ENCODE measurements at places on chromosomes 2 and 18. TPM values are rescaled to one million over a fixed set of nuclear protein-coding genes. Genes with fewer than 3 reads are reported as not detected.

- DNase-seq = no peak
Measured at GRCh38 chr2:96662360-96662759, 19.8 kb downstream of the FER1L5 start.

- no peak for DNase-seq
Measured at GRCh38 chr2:105468582-105469042, 69.8 kb upstream of the FHL2 start.

- no peak for DNase-seq
Measured at GRCh38 chr18:4755848-4756247, 300.7 kb upstream of the DLGAP1 start.

DNA sequence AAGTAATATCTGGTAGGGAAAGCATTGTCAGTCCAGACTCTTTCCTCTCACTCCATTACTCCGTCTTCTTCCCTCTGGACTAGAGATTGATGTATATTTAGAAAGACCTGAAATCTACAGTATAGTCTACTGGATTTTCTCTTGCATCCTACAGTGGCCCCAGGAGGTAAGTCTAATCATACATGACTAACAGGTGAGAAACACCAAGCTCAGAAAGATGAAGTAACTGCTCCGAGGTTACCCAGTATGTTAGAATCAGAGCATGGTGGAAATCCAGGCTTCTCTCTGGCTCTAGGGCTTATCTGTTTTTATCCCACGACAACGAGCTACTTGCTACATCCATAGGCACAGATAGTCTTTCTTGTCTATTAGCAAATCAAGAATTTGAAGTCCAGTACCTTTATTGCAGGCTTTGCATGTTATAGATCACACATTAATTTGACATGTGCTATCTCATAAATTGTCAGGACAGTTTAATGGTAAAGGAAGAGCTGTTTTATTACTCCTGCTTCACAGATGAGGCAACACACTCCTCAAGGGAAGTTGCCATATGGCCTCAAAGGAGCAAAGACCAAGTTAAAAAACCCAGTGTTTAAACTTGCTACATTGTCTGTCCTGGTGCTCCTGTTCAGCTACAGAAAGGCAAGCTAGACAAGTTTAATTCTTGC, 484.3 kb downstream of the THSD7B start:
- no peak for DNase-seq

DNA sequence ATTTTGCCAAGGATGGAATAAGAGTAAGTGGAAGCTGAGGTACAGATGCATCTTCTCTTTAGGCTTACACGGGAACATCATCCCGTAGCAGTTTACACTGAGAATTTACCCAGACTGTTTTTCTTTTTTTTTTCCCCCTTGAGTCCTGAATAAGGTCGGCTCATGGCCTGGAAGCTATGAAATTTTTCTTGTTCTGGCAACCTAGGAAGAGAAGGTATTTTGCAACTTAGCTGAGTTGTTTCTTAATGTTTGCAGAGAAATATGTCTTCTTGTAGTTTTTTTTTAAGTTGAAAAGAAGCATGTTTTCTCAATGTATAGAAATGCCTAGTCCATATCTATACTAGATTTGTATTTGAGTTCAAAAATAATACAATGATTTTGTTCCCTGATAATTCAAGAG, 712.5 kb downstream of the TDRD15 start:
- DNase-seq = no peak

DNA sequence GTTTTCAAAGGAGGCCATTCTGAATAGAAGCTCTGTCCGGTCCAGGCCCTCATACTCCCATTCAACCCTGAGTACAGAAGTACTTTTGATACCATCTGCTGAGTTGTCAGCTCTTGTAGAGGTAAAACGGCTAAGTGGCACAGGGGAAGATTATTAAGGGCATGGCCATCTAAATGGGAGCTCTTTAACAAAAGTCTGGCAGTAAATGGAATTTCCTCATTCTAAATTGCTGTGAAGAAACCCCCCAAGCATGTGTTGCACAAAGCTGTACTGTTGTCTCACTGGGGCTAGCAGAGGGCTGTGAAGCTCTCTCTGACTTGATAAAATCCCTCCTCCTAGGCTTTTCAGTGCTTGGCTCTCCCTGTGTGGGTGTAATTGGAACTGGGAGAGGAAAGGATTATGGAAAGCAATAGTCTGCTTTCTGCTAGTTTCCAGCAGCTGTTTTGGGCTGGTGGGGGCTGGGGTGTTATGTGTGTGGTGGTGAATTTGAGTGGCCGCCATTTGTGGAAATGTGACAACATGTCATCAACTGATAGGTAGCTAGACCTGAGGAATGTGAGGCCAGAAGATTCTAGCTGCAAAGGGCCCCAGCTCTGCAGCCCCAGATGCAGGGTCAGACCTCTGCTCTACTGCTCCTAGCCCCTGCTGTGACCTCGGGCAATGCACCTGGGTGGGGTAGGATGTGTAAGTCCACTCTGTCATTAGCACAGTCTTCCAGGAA, 65.1 kb downstream of the MAP4K4 start:
- DNase-seq = no peak

The DUSP19 gene
- total RNA-seq = 3.0 TPM

The SCG2 gene
- 0.61 TPM for total RNA-seq
